ENCODE measurements at places on chromosomes 2 and 18.

GRCh38 chr2:227796045-227796711 is 17.5 kb upstream of the CCL20 start:
- peaks cover under 1% of the 10 kb centered on the region for H3K27me3 ChIP-seq
- H3K27ac ChIP-seq = no peak overlapping the region
- H3K4me3 ChIP-seq = no peak overlapping the region
- H3K4me1 ChIP-seq = no peaks in the 10 kb centered on the region
- no peaks in the 10 kb centered on the region for H3K36me3 ChIP-seq
- DNase-seq = no peak

DNA sequence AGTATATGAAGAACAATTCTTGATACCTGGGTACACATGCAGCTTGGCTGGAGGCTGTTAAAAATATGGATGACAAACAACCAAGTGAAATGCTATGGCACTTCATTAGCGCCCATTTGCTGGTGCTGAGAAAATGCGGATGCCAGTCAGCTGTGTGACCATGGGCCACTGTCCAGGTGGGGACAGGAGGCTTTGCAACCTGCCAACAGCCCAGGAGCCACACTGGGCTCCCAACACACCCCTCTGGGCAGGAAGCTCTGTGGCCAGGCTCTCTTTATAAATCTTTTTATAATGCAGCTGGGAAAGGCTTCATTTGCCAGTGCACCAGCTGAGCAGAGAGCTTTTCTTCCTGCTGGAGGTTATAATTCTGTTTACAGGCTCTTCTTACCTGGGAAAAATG is 19.9 kb downstream of the RNF144A start:
- H3K4me1 ChIP-seq = peaks cover 57% of the 10 kb centered on the region
- no peak for DNase-seq
- H3K4me3 ChIP-seq = no peak overlapping the region
- no peak overlapping the region for H3K27ac ChIP-seq
- H3K27me3 ChIP-seq = no peaks in the 10 kb centered on the region

- no peak overlapping the region for H3K4me3 ChIP-seq
- no peak for DNase-seq
- peaks cover 23% of the 10 kb centered on the region for H3K27me3 ChIP-seq
- no peaks in the 10 kb centered on the region for H3K36me3 ChIP-seq
Measured at GRCh38 chr2:102603904-102604303, 15.4 kb upstream of the SLC9A2 start.

DNA sequence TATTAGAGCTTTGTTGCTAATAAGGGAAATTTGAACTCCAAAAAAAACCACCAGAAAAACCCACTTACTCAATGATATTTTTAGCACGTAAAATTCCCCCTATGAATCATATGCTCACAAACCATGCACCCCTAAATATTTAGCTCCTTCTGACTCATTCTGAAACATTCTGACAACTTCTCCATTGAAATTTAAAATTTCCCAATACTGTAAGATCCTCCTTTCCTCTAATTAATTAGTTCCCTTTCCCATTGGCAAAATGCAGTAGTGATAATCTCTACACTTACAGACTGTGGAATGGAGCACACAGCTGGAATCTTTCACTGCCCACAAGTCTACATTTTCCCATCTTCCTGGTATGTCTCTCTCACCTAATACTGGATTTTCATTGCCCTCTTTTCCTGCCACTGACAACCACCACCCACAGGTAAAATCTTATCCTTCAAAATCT is 215.8 kb upstream of the ACVR2A start:
- H3K4me3 ChIP-seq = no peak overlapping the region
- no peak for DNase-seq
- no peaks in the 10 kb centered on the region for H3K27me3 ChIP-seq
- no peaks in the 10 kb centered on the region for H3K36me3 ChIP-seq
- peaks cover 30% of the 10 kb centered on the region for H3K4me1 ChIP-seq

- H3K27ac ChIP-seq = no peak overlapping the region
- H3K4me1 ChIP-seq = no peaks in the 10 kb centered on the region
- H3K4me3 ChIP-seq = no peak overlapping the region
- no peaks in the 10 kb centered on the region for H3K36me3 ChIP-seq
Measured at GRCh38 chr2:10486601-10487079, 38.5 kb upstream of the ODC1 start.

DNA sequence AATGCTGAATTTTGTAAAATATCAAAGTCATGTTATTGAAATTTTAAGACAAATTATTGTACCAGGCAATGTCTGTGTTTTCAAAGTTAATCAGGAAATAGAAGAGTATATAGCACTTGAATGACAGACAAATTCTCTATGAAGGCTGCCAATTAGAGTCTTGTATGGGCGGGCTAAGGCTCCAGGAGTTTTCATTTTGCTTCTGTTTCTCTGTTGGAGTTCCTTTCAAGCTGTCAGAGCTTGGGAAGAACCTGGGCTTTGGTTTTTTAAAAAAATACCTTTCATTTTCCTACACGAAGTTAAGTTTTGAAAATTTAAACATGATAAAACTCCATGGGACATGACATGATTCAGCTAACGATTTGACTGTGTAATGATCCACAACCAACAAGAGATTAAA is 339.0 kb upstream of the KCNH7 start:
- no peak overlapping the region for H3K4me3 ChIP-seq
- H3K27me3 ChIP-seq = no peaks in the 10 kb centered on the region
- no peaks in the 10 kb centered on the region for H3K4me1 ChIP-seq
- DNase-seq = no peak
- no peak overlapping the region for H3K27ac ChIP-seq
- no peaks in the 10 kb centered on the region for H3K36me3 ChIP-seq

DNA sequence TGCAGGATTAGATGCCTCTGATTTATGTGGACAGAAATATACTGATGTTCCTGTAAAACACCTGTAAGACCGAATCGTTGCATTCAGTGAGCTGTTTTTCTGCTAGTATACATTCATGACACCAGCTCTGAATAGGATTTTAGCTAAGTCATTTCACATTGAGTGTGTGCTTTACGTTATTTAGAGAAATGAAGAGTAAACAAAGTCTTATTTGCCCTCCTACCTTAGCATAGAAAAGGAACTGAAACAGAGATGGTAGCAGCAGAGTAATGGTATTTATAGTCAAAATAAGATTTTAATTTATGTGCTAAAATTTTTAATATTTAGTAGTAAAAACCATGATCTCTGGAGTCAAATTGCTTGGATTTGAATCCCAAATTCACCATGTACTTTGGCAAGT is 168.0 kb downstream of the CERS6 start:
- no peaks in the 10 kb centered on the region for H3K36me3 ChIP-seq
- no peak overlapping the region for H3K4me3 ChIP-seq
- no peak for DNase-seq
- H3K27ac ChIP-seq = no peak overlapping the region

DNA sequence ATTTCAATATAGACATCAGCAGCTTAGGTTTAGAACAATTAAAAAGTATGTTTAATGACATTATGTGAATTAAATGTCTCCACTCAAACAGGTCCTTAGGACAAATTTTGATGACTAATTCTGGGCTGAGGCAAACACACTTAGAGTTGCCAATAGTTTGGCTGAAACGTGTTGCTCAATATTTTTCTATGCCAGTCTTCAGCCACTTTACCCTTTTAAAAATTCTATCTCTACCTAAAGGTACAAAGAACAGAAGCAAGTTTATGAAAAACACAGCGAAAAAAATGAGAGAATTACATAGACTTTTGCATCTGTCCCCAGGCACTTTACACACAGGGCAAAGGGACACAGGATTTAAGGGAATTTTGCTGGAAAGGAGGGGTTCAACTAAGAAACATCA is 4.5 kb downstream of the IDH1 start:
- DNase-seq = no peak
- H3K4me3 ChIP-seq = no peak overlapping the region
- peaks cover 62% of the 10 kb centered on the region for H3K36me3 ChIP-seq
- H3K4me1 ChIP-seq = peaks cover 17% of the 10 kb centered on the region
- H3K27ac ChIP-seq = no peak overlapping the region

GRCh38 chr2:2743164-2743571 is 412.1 kb upstream of the MYT1L start:
- no peaks in the 10 kb centered on the region for H3K4me1 ChIP-seq
- H3K27me3 ChIP-seq = no peaks in the 10 kb centered on the region
- no peaks in the 10 kb centered on the region for H3K36me3 ChIP-seq
- H3K4me3 ChIP-seq = no peak overlapping the region
- H3K27ac ChIP-seq = no peak overlapping the region
- DNase-seq = no peak

Measured in activated CD8-positive, alpha-beta T cell treated with anti-CD3 and anti-CD28 coated beads, Interleukin-2, amount 10 ng/mL, durations not matched to agents 7 days and 5 days (primary cell).